DMS 273 treated with DMSO at 0.1 percent for 48 hours (cell line): ENCODE measurements at places on chromosomes 11 and 22.

GRCh38 chr22:48576333-48577013 lies 1251.2 kb downstream of the BRD1 start:
- no peak for DNase-seq

GRCh38 chr11:111414267-111414931 lies 35.3 kb upstream of the POU2AF1 start:
- no peak for DNase-seq

GRCh38 chr11:43962383-43963278 lies 20.2 kb downstream of the C11orf96 start:
- no peak for DNase-seq

DNA sequence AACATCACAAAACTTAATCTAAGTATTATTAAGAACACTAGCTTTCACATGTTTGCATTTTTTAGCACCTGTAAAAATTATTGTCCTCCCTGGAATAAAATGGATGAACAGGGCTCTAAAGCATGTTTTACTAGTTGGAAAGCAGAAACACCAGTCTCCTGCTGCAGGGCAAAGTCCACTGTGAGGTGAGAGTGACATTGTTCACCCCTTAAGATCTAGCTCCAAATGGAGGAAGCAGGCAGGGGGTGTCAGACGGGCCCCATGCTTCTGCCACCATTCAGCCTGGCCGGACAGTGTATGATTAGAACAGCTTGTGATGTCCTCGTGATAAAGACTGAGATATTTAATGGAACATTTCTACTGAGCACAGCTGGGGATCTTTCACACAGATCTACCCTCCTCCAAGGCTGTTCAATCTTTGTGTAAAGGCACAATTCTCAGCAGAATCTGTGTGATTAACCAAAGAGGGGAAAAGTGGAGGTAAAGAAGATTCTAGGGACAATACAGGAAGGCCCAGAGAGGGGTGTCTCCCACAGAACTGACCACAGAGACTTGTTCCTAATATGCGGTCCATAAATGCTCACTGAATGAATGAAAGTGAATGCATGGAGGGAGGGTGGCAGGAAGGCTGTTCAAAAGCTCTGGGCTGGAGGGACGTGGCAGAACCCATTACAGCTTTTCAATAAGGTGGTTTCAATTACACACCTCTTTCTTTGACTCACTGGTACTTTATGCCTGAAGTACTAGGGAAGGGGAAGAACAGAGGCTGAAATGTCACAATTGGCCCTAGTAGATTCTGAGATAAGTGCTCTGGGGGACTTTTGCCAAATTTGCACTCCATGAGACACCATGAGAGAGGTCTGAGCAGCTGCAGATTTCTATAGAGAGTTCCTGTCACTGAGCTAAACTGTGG lies 239.1 kb upstream of the ARHGAP20 start:
- DNase-seq, result no peak

GRCh38 chr11:38191101-38191500 lies 1593.1 kb upstream of the RAG2 start:
- no peak for DNase-seq
